Mammary epithelial cell (primary cell): ENCODE measurements at places on chromosomes 4 and X.
A peak's percentile ranks its signal among the peaks of the same experiment; 100 is the strongest.

- DNase-seq = no peak
Measured at GRCh38 chr4:148027201-148027600, 295.3 kb downstream of the ARHGAP10 start.

DNA sequence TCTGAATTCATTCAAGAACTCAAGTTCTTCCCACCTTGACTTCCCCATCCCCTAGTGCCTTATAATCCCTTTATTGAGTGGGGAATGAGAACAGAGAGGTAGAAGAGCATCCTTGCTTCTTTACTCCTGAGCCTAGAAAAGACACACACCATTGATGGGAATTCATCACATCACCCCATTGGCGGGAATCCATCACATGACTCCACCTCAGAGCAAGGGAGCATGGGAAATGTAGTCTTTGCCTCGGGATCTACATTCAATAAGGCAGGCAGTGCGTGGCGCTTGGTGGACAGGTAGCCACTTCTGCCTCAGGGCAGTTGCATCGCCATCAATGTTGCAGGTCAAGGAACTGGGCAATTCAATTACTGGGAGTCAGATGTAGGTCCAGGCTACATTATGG is 50.7 kb downstream of the MXRA5 start:
- peak; percentile 17 for DNase-seq

DNA sequence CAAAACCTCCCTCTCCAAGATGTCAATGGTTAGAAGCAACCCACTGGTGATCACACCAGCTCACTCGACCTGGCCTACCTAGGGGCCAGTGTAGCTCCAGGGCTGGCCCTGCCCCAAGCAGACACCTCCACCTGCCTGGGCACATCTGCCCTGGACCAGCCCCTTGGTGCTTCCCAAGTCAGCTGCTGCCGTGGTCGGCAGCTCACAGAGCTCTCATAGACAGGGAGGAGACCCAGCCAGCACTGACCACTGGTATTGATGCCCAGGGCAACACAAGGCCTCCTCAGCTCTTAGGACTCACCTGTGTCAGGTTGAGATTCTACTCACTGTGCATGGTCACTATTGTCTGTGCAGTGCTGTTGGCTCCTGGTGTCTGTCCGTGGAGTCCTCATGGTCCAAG is 51.7 kb downstream of the SEPSECS start:
- no peak for DNase-seq

DNA sequence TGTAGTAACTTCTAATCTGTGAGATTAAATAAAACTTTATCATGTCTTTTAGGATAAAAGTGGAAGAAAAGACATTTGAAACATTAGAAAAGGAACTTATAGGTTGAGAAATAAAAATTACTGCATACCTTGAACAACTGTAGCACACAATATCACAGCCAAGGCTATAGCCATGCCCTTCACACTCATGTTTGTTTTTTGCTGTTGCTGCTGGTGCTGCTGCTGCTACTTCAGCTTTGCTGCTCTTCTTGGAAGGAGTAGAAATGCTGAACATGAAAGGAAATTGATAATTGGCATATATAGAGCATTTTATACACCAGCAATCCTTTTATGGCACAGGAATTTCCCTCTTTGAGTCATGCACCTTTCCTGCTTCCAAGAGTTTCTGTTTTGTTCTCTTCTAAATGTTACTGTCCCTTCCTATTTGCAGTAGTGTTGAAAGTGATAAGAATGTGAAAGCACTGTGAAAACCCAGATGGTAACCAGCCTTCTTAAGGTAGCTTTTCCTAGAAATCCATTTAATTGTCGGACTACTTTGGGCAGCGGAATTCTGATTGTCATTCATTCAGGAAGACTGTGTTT is at the start of gene CXCL11:
TSS of gene CXCL11 (minus strand) at position 272 of the 582 bp plus-strand sequence. CDS start at position 189, 83 bp downstream.
- DNase-seq = peak; percentile 79

DNA sequence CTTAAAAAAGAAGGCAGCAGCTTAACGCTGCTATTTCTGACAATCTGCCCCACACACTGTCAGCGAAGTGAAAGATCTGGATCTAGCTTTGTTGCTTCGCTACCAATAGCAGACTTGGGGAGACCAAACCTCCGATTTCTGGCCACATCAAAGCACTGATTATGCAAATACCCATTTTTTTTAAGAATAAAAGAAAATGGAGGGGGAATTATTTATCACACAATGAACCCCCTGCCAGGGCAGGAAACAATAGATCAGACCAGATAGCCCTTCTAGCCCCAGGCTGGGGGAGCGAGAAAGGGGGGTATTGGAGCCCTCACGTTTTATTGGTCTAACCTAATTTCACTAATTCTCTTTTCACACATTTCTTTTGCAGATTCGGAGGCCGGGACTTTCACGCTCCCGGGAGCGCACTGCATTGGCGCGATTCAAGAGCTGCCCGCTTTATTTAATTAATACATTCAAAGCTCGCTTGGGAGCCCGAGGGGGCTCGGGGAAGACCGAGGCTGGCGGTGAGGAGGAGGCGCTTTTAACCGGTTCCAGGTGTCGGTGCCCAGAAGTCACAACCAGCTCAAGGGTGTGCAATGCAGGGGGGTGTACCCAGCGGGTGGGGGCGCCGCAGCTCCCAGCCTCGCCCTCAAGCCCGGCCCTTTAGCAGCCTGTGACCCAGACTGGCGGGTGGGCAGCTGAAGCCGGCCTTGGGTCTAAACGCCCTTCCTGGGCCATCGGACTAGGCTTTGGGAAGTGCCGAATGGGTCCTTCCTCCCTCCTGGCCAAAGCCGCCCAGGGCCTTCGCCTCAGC is 5.5 kb downstream of the NEUROG2 start:
- DNase-seq = no peak

GRCh38 chr4:102430461-102430910 is 70.7 kb upstream of the NFKB1 start:
- DNase-seq = peak; percentile 36

DNA sequence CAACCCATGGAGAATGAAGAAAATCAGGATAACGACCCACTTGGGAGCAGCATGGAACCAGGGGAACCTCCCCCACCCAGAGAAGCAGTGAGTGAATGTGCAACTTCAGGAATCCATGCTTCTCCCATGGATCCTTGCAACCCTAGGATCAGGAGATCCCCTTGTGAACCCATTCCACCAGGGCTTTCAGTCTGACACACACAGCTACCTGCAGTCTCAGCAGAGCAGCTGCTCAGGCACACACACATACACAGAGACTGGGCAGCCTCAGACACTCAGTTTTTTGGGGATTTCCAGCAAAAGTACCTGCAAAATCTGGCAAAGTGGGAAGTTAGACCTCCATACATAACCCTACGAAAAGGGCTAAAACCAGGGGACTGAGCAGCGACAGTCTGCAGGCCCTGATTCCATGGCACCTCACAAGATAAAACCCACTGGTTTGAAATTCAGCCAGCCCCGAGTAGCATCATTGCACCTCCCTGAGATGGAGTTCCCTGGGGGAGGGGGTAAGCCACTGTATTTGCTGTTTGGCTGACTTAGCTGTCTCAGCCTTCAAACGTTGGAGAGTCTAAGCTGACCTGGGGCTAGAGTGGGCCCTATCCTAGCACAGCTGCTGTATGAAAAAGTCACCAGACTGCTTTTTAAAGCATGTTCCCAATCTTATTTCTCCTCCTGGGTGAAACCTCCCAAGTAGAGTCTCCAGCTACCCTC is 737.5 kb upstream of the NDST4 start:
- no peak for DNase-seq

GRCh38 chr4:151231915-151232595 is 44.9 kb upstream of the PRSS48 start:
- no peak for DNase-seq

- no peak for DNase-seq
Measured at GRCh38 chr4:101329592-101329991, 17.7 kb downstream of the PPP3CA start.

- DNase-seq = peak; percentile 43
Measured at GRCh38 chr4:10456595-10457254, 501 bp downstream of the ZNF518B start.

GRCh38 chrX:39582976-39583375 is 514.8 kb downstream of the BCOR start:
- no peak for DNase-seq

DNA sequence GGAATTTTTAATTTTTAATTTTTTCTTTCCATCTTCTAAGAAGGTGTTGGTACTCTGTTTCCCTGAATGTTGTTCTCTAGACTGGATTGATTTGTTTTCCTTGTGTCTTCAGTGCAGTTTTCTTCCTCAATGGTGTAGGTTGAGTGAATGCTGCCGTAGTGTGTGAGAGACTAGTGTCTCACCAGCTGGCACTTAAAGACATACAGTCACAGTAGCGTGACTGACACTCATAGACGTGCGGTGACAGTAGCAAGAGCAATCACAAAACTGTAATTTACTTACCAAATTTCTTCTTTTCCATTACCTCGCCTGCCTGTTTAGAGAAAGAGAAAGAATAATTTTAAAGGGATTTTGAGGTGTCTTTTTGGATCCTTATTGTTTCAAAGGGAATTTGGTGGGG is 21.4 kb upstream of the PGM2 start:
- DNase-seq = no peak

DNA sequence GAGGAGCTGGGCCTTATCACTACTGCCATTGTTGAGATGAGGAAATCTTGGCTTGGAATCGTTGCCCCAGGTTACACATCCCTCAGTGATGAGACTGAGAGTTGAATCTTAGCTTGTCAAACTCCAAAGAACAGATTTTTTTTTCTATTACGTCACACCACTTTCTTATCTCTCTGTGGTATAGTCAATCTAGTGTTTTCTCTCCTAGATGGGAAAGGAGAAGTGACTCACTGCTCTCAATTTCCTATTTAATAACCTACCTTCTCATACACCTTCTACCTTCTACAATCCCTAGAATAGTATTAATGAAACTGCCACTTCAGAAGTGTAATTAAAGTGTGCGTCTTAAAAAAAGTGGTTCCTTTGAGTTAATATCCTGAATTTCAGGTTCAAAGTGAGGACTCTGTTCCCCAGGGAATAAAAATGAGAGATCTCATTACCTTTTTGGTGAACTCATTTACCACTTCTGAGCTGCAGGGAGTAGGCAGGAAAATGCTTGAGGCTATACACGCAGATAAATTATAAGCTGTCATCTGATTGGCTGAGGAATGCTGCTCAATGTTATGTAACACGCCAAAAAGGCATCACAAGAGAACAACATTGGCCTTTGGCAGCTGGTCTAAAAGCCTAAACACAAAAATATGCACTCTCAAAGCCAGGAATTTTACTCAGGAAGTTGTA is 59.3 kb downstream of the MAD2L1 start:
- DNase-seq = peak; percentile 68
